Femur (tissue), 1 donor: ENCODE measurements at places on chromosomes 2 and 18.

DNA sequence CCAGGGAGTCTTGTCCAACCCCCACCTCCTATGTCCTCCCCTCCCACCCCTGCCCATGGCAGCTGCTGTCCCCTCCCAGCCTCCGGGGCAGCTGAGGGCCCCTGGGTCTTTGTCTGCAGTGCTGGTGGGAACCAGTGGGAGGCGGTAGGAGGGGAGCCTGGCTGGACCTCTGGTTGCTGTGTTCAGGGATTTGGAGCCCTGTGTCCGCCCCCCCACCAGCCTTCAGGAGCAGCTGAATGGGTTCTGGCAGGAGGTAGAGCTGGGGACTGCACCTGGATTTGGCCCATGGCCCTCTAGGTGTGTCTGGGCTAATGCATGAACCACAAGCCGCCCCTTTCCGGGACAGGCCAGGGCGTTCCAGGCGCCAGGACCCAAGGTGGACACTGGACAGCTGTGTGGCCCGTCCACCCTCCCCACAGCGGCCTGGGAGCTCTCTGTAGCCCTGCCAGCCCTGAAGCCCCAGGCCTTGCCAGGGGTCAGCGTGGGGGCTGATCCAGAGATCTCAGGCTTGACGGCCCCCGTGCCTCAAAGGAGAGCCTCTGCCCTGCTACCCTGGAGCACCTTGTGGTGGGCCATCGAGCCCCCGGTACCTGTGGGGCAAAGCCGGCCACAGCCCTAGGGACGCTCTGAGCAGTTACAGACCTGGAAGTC, 25.4 kb downstream of the GPC1 start:
- peak; percentile 22 for DNase-seq

DNA sequence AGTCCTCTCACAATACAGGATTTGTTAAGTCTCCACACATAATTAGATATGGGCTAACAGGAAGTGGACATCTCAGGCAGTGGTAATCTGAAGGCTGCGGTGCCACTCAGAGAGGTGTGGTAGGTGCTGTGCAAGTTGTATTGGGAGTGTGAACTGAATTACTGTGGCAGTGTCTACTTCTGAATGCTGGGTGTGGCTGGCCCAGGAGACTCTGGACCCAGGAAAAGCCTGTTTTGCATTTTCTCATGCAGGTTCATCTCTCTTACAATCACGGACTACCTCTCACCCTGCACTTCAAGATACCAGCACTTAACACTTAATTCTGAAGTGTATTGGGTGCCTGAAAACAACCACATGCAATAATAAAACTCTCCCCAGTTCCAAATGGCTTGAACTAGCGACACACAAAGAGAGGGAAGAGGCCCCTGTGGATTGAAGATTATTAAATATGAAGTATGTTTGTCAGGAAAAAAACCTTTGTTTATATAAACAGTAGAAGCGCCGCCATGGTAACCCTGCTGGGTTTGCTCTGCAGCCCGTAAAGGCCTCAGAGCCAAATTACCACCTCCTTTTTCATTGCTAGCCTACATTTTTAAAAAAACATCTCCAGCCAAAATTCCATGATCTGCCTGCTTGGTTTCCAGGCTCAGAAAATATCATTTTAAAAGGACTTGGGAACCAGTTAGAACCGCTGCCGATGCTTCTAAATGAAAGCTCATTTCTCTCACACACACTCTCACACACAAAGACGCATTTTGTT, 77.5 kb downstream of the GFPT1 start:
- DNase-seq = peak; percentile 90

DNA sequence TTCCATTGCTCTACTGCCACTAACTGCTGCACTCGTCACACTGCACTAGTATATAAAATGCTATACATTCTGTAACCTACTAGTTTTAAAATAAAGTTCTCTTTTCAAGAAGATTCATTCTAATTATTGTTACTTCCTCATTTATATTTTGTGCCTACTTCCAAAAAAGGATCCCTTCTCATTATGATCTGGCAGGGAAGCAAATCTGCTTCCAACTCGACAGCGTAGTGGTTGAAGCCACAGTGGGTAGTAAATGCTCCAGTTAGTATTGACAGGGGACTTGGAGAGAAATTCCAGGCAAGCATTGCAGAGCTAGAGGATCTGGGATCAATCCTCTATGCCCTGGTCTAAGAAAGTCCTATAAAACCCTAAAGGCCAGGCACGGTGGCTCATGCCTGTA, 53.3 kb upstream of the AP1S3 start:
- no peak for DNase-seq

DNA sequence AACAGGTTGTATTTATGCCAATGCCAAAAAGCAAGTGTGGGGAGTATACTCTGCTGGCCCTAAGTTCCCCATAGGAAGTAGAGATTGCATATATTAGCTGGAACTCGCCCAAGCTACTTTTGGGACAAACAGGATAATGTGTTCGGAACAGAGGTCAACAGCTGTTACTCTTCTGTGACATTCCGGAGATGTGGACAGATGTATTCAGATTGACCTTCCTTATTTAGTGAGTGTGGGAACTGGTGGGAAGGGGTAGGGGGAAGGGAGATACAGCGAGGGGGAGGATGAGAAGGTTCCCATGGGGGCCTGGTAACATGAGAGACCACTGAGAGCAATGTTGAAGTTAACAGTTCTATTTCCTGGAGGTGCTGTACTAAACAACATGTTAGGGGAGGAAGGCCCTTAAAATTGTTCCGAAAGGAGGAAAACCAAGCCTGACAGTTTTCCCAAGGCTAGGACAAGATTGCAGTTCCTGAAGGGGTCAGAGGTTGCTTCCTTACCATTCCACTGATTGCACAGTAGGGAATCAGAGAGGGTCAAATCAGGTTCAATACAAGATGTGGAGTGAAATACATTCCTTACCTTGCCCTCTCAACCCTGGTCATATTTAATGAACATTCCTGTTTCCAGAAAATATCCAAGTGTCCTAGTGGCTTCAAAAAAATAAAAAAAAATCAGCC, 14.3 kb upstream of the CD28 start:
- DNase-seq = peak; percentile 61

DNA sequence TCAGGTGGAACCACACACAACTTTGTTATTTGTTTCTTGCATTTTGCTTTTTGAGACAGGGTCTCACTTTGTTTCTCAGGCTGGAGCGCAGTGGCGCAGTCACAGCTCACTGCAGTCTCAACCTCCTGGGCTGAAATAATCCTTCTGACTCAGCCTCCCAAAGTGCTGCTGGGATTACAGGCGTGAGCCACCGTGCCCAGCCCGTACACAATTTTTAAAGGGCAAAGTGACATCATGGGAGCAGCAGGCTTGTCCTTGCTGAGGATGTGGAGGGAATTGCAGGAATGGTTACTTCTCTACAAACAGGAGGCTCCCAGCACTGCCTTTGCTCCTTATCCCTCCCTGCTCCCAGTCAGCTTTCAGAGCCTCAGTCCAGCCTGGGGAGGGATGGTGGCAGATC, 355.9 kb upstream of the KLHL29 start:
- no peak for DNase-seq

DNA sequence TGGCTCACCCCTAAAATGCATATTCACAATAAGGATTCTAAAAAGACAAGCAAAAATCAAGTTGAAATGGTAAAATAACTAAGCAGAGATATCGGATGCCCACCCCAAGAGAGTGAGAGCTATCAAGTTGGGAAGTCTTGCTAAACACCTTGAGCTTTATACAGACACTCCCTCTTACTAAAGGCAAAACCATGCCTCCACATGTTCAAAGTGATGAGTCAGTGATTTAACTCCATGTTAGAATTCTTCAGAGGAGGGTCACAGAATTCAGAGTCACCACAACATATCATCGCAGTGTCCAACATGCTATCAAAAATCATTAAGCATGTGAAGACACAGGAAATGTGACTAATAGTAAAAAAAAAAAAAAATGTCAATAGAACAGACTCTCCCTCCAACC, 20.6 kb upstream of the ST8SIA3 start:
- DNase-seq = no peak

GRCh38 chr2:157936406-157936805, 60.3 kb upstream of the ACVR1 start:
- DNase-seq = no peak

DNA sequence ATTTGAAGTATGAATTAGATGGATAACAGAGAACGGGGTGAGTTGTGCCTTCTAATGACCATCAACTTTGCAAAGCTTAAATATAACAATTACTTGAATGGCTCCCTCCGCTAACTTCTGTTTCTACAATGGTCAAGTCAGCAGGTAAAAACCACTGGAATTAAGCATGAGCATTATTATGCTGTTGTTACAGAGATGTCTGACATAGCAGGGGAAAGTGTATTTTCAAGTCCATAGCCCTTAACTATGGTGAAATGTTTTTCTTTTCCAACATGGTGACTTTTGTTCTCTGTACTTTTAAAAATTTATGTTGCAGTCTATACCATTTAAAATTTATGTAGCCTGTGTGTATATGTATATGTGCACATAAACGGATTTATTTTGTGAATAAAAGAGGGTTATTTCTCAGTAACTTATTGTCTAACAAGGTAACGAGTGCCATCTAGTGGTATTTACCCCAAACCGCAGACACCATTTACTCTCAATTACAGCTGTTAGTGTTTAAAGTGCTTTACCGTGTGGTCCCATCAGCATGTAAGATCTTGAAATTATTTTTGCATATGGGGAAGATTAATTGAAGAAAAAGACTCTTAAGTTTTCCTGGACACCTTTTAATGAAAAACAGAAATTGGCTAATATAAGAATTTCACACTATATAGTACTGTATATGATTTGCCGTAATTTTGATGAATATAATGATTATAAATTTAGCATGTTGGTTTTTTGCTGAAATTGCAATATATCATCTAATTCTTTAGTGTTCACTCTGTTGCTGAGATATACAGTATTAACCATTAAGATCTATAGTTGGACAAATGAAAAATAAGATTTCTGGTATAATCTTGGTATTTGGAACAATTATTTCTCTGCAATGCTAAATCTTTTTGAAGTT, 78.2 kb downstream of the UBE2E3 start:
- DNase-seq = no peak
